Ureter (tissue), 1 donor: ENCODE measurements at places on chromosomes 11 and 22. TPM values are rescaled to one million over a fixed set of nuclear protein-coding genes. Genes with fewer than 3 reads are reported as not detected.

Gene APLNR
- 4.7 TPM for total RNA-seq

Gene TBX10
- total RNA-seq, result not detected

Gene ADAMTS8
- 1.2 TPM for total RNA-seq

Gene CHADL
- 8.9 TPM for total RNA-seq

Gene SLC37A2
- total RNA-seq, result 46.5 TPM

Gene TRAF6
- total RNA-seq, result 16.9 TPM

DNA sequence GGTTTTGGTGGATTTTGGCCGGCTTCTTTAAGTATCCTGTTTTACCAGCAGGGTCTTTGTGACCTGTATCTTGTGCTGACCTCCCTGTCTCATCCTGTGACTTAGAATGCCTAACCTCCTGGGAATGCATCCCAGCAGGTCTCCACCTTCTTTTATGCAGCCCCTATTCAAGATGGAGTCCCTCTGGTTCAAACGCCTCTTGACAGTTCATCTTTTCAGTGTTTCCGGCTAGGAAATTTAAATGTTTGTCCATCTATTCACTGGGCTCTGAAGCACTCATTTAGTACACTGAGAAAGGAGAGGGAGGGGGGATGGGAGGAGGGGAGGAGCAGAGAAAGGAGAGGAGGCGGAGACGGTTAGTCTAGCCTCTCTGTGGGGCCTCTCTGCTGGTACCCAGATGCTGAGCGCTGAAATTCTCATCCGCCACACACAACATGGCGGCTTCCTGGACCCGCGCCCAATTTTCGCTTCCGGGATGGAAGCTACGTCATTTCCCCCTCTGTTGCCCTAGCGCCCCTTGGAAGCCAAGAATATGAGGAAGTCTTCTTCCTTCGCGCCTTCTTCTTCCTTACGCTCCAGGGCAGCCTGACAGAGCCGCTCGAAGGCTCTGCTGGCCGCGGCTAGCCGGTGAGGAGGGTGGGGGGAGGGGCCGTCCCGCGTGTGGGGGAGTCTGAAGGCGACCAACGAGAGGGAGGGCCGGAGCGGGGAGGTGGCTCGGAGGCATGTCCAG lies 69.0 kb upstream of the SYT13 start:
- DNase-seq, result peak; percentile 94

- DNase-seq, result no peak
These were observed 55.0 kb upstream of the PRODH start for GRCh38 chr22:18991138-18991432.

DNA sequence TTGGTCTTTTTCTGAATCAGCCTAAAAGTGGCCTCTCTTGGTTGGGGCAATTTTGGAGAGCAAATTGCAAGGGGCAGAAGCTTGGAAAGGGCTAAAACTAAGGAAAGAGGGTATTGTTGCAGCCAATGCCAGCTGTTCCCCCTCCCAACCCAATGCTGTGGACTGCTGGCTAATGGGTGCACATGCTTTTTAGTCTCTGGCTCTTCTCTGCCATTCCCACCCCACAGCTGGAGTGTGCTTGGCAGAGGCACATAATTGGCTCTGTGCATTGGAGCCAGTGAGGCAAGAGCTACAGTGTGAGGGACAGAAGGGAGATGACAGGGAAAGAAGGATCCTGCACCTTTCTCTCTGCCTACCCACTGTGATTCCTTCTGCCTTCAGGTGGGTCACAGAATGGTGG lies 140.0 kb downstream of the NECTIN1 start:
- no peak for DNase-seq

- no peak for DNase-seq
These were observed at the start of gene TLCD5 for GRCh38 chr11:120324932-120325810. TSS of gene TLCD5 (plus strand) at chr11:120325299. CDS start at chr11:120327442, 2,143 bp downstream.

GRCh38 chr11:62497132-62497801 lies 49.3 kb downstream of the AHNAK start:
- DNase-seq, result no peak

DNA sequence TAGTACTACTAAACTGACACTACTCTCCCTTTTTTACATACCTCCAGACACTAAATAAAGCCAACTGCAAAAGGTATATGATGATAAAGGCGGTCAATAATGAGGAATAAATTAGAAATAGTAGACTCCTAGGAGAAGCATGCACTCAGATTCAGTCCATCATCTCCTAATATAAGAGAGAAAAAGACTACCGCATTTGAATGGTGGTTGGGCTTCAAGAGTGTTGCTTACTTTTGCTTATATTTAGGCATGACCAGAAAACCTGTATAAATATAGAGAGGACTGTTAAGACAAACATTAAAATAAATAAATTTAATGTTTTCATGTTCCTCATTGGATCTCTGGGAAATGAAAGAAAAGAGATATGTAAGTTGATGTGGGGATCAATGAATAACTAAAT lies 1137.0 kb downstream of the FAM181B start:
- no peak for DNase-seq

GRCh38 chr11:96035031-96035739 lies 111.3 kb upstream of the MTMR2 start:
- no peak for DNase-seq

- DNase-seq, result no peak
These were observed at the start of gene DDX25 for GRCh38 chr11:125903711-125904659. TSS of gene DDX25 (plus strand) at chr11:125904508. CDS start at chr11:125904518, 10 bp downstream.

DNA sequence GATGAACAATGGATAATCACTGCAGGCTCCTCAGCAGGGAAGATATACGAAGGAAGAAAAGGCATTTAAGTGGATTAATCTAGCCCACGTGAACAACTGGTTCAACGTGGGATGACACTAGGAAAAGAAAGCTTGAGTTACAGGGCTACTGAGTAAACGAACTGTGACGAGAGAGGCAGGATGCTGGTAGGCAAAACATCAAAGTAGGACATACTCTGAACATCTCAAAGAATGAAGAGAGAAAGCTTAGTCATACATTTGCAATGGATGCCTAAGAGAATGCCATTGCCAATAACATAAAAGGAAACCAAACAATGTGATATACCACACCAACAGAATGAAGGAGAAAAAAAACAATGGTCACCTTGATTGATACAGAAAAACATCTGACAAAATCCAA lies 12.9 kb downstream of the USP28 start:
- no peak for DNase-seq

DNA sequence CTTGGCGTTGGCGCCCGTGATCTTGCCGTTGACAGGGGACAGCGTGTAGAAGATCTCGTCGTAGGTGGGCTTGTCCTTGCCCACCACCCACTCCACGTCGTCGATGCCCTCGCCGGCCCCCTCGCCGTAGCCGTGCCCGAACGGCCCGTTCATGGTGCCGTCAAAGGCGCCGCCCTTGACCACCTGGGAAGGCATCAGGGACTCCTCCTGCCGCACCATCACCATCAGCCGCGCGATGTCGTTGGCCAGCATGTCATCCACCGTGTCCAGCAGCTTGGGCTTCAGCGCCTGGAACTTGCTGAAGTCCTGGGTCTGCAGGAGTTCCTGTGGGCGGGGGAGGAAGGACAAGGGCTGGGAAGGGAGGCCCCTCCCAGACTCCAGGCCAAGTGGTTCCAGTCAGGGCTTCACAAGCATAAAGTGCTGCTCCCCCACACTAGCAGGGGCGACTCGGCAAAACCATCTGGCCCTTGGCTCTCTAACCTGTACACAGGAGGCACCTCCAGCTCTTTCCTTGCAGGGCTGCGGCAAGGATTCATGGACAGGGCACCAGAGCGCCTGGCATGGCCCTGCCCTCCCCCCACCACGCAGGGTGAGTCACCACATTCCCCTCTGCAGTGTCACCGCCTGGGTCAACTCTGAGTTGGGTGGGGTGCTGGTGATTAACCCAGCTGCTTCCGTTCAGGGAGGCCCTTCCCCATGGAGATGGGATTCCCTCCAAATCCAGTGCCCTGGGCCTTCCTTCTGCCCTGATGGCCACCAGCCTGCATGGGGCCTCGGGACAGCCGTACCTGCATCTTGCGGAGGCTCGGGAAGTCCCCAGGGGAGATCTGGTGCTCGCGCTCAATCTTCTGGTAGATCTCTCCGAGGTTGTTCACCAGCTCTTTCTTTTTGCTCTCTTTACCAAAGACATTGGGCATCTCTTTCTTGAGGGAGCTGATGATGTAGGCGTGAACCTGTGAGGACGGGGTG lies 10.4 kb upstream of the CDC42BPG start:
- DNase-seq, result peak; percentile 88

GRCh38 chr11:70888061-70888460 lies 364.3 kb downstream of the SHANK2 start:
- DNase-seq, result no peak

DNA sequence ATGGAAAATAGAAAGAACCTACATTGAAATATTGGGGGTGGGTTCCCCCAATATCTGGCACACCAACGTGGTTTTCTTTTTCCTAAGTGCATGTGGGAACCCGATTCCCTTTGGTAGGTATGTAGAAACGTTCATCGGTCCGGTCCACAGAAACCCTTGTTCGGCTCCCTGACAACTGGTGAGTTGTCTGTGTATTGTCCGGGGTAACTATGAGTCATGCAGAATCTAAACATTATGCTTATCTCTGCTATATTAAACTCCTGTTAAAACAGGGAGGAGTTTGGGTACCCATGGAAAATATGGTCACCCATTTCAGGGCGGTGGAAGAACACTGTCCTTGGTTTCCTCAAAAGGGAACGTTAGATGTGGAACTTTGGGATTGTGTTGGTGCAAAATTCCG lies 25.1 kb upstream of the ALDH3B2 start:
- no peak for DNase-seq

DNA sequence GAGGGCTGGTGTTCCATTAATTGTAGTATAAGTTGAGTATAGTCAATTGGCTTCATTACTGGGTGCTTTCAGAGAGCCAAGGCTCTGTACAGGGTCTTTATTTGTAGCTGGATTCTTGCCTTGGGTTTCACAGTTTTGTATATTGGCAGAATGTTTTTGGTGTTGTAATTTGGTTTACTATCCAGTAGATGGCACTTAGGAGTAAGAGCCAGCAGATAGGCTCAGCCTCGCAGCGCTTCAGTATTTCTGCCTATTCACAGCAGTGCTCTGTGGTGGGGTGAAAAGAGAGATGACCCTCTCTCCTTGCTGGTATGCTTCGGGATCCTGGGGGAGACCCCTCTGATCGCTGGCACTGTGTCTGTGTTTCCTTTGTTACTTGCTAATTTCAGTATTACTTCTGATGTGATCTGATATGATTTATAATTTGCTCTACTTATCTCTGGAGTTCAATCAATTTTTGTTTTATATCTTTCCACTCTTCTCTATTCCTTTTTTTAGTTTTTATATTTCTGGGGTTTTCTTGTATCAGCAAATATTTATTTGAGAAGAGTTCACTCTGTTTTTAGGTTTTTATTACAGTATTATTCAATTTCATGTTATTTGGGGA lies 52.2 kb downstream of the ANO5 start:
- peak; percentile 39 for DNase-seq

DNA sequence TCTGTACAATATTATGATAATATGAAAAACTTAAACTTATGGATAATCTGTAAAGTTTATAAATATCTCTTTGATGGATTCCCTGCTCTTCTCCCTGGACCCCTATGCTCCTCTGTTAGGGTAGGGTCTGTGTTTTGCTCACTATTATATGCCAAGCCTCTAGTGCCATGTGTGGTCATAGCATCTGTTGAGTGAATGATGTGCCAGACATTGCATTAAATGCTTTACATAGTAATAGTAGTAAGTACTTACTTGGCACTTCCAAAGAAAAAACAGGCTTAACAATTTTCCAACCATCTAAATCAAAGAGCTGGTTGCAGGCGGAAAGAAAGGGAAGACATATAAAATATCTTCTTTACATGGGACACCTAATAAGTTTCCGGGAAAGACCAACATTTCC lies 46.8 kb downstream of the LGR4 start:
- no peak for DNase-seq

- DNase-seq, result no peak
These were observed 16.3 kb downstream of the MYO18B start for GRCh38 chr22:25758316-25758715.

- DNase-seq, result no peak
These were observed 1.4 kb downstream of the LIPT2 start for GRCh38 chr11:74492084-74492483.

DNA sequence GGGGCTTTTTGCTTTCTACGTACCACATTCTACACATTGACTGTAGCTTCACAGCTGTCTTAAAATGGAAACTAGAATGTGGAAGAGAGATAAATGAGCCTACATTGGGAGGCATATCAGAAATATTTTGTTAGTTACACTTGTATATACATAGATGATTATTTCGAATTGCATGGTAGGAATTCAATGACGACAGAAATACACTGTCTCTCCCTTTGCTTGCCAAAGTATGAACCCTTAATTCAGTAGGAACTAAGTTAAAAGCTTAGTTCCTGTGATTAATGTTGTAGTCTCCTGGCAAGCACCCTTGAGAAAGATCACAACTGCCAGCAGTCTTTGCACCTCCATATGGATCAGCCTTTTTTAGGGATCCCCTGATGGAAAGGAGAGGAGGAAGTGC lies 10.1 kb downstream of the C11orf87 start:
- no peak for DNase-seq

DNA sequence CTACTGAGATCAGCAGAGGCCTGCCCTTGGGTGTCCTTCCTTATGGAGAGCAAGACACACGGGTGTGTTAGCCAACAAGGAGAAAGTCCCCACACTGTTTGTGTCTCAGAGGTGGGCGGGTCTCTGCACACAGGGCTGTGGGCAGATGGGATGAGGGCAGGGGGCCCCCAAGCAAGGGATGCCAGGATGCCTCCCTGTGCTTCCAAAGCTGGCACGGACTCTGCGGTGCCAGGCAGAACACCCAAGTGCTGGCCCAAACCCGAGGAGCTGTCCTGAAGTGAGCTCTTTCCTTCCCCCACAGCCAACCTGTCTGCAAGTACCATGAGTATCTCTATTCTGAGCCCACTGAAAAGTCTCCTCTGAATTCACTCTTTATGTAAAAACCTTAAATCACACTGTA lies 273.3 kb downstream of the CTTN start:
- no peak for DNase-seq

GRCh38 chr11:82872377-82873150 lies 27.7 kb downstream of the PRCP start:
- no peak for DNase-seq

GRCh38 chr11:123238297-123238696 lies 43.2 kb upstream of the CLMP start:
- DNase-seq, result peak; percentile 50

- no peak for DNase-seq
These were observed 408.3 kb downstream of the ETS1 start for GRCh38 chr11:128179039-128179438.

GRCh38 chr11:118139578-118139977 lies 13.0 kb downstream of the SCN4B start:
- DNase-seq, result no peak

GRCh38 chr11:59198726-59199125 lies 14.0 kb downstream of the MPEG1 start:
- no peak for DNase-seq
